NCI-H2171 (cell line): ENCODE measurements at places on chromosomes 11 and 22.
A peak's percentile ranks its signal among the peaks of the same experiment; 100 is the strongest.

GRCh38 chr22:31945971-31946680 is 1.8 kb downstream of the YWHAH start:
- no peak for DNase-seq

DNA sequence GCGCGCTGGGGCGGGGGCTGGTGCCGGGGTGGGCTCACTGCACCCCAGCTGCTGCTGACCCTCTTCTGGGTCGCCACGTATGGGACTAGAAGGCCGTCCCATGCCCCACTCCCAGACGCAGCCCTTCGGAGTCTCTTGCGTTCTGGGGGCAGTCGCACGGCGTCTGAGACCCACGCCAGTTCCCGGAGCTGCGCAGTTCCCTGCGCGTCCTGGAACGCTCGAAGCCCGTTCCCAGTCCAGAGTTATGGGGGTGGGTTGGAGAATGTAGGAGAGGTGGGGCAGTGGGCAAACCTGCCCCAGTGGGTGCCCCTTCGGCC is 375 bp downstream of the LAYN start:
- no peak for DNase-seq

DNA sequence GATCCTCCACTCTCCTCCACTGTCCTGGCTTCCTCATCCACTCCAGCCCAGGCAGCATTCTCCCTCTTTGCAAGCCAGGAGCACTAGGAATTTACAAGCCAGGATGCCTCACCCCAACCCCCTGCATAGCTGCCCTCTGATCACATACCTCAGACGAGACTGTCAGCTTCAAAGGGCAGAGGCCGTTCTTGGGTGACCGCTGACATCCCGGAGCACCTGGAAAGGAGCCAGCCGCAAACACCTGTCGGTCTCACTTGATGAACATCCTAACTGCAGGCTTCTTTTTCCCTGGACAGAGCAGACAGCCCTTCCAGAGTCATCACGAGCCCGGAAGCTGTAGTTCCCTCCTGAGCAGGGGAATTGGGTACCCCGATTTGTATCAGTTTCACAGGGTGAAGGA is 451.3 kb upstream of the B3GAT1 start:
- DNase-seq = no peak

- peak; percentile 72 for DNase-seq
These were observed 13.5 kb upstream of the SORL1-AS1 start for GRCh38 chr11:121466063-121466794.

- DNase-seq = no peak
These were observed 149.3 kb downstream of the FBXO7 start for GRCh38 chr22:32623943-32624342.

DNA sequence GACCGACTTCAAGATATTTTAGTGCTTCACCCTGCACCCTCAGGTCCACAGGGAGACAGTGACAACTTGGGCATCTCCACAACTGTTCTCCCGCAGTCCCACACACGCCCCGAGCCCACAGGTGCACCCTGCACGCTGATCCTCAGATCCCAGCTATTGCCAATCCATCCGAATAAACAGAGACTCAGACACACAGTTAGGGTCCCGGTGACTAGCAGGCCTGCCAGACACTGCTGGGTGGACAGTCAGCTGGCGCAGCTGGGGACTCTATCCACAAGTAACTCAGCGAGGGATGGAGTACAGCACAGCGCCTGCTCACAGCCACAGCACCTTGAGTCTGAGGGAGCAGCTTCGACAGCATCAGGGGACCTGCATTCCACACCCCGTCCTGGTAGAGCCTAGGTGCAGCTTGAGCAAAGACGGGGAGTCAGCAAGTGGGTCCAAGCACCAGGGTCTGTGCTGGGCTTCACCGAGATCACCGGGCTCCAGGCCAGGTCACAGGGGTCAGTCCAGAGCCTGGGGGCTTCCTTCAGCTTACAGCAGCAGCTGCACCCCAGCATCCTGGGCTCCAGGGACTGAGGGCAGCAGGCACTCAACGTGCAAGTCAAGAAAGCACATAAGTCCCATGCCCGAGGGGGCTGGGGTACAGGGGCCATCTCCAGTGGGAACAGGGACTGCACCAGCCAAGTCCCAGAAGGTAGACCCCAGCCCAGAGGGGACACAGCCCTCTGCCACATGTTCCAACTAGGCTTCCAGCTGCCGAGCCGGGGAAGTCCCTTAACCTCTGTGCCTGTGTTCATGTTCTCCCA is 7.6 kb downstream of the RPL3 start:
- DNase-seq = no peak

DNA sequence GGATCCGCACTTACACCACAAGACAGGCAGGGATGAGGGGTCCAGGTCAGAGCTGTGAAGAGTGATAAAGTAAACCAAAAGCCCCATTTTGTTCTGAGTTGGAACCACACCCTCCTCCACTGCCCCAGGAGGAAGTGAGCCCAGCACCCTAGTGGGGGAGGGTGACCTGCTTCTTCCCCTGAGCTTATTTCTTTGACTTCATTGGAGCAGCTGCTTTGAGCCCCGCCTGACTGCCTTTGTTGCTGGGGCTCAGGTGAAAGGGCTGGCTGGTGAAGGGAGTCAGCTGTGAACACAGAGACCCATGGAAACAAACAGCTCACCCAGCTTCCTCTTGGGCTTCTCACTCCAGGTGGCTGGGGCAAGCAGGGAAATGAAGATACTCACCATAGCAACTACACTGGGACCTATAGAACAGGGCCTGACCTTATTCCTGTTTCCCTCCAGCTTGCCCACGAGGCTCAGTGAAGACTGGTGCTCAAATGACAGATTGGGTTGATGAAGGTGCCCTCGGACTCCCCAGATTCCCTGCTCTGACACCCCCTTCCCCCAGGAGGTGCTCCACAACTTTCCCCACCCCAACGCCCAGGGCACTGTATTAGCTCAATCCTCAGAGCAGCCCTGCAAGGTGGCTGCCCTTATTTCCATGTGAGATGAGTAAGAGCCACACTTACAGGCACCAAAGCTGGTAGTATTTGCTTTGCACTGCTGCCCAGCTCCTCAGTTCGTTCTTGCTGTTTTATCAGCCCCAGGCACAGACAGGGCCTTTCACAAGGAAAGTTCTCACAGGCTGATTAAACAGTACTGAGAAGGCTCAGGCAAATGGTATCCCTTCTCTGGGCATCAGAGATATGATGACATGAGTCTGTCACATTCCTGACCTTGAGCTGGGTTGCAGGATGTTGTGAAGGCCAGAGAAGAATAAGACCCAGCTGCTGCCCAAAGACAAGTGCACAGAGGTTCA is 2.4 kb downstream of the UCP2 start:
- DNase-seq = no peak

GRCh38 chr11:76830639-76831327 is 29.9 kb upstream of the ACER3 start:
- peak; percentile 76 for DNase-seq

DNA sequence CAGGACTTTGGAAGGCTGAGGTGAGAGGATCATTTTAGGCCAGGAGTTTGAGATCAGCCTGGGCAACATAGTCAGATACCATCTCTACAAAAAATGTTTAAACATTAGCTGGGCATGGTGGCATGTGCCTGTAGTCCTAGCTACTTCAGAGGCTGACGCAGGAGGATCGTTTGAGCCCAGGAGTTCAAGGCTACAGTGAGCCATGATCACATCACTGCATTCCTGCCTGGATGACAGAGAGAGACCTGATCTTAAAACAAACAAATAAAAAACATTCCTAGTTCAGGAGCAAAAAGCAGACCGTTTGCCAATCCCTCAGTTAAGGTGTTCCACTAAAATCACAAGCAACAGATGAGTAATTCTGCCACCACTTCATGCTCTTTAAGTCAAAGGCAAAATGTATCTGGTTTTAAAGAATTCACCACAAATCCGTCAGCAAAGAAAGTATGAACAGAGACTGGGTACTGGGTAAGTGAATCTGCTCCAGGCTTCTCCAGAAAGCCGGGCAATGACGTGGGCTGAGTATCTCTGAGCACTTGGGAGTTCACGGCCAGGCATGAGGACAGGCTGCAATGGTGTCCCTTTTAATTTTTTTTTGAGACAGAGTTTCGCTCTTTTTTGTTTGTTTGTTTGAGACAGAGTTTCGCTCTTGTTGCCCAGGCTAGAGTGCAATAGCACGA is 19.5 kb downstream of the CLTCL1 start:
- no peak for DNase-seq
